Type B pancreatic cell (in vitro differentiated cells): ENCODE measurements at places on chromosomes 3 and 15.

DNA sequence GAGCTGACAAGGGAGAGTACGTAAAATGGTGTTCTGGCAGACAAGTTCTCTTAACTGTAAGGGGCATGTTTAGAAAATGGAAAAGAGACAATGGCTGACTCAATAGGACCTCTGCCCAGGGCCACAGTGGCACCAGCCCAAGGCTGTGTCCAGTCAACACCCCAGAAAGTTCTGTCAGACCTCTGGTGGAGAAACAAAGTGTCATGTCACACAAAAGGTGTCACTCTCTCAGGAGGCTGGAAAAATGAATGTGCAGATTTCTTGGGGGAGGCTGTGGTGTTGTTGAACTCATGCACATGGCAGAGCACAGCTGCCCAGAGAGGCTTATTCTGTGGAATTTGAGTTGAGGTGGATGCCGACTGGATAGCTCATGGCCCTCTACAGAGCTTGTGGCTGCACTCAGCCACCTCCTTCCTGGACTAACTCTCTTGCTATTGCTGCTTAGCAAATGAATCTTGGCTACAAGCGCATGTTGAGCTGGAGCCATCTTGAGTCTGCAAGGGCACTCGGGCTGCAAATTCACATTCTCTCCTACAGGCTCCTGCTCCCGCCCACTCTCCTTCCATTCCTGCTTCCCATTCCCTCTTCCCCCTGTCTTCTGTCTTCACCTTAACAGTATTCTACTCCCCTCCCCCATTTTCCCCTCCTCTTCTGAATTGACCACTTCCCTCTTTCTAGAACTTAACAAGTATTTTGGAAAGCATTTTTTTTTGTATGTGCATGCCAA lies 55.8 kb upstream of the SLC7A14 start:
- H3K4me3 ChIP-seq = no peak overlapping the region
- no peak for DNase-seq
- no peaks in the 10 kb centered on the region for H3K27me3 ChIP-seq
- H3K27ac ChIP-seq = no peak overlapping the region
- H3K36me3 ChIP-seq = no peaks in the 10 kb centered on the region

- H3K4me3 ChIP-seq = no peak overlapping the region
- H3K4me1 ChIP-seq = peaks cover 7% of the 10 kb centered on the region
- DNase-seq = no peak
- H3K27me3 ChIP-seq = peaks cover 60% of the 10 kb centered on the region
Observed at GRCh38 chr3:22377421-22377820, 626.4 kb upstream of the ZNF385D start.

GRCh38 chr15:63997715-63998442 lies 48.4 kb downstream of the DAPK2 start:
- no peak for DNase-seq
- peaks cover 38% of the 10 kb centered on the region for H3K4me1 ChIP-seq
- peaks cover 10% of the 10 kb centered on the region for H3K27me3 ChIP-seq
- no peak overlapping the region for H3K4me3 ChIP-seq
- no peaks in the 10 kb centered on the region for H3K36me3 ChIP-seq
- no peak overlapping the region for H3K27ac ChIP-seq

GRCh38 chr3:162141272-162141791 lies 644.7 kb downstream of the OTOL1 start:
- no peaks in the 10 kb centered on the region for H3K4me1 ChIP-seq
- H3K36me3 ChIP-seq = no peaks in the 10 kb centered on the region
- no peak overlapping the region for H3K27ac ChIP-seq

- DNase-seq = no peak
- H3K4me3 ChIP-seq = no peak overlapping the region
- peak overlapping the region; percentile 90 for H3K27ac ChIP-seq
- H3K4me1 ChIP-seq = peaks cover 15% of the 10 kb centered on the region
- peaks cover 27% of the 10 kb centered on the region for H3K27me3 ChIP-seq
- peaks cover 6% of the 10 kb centered on the region for H3K36me3 ChIP-seq
Observed at GRCh38 chr3:100526613-100527346, 34.4 kb downstream of the TMEM45A start.

DNA sequence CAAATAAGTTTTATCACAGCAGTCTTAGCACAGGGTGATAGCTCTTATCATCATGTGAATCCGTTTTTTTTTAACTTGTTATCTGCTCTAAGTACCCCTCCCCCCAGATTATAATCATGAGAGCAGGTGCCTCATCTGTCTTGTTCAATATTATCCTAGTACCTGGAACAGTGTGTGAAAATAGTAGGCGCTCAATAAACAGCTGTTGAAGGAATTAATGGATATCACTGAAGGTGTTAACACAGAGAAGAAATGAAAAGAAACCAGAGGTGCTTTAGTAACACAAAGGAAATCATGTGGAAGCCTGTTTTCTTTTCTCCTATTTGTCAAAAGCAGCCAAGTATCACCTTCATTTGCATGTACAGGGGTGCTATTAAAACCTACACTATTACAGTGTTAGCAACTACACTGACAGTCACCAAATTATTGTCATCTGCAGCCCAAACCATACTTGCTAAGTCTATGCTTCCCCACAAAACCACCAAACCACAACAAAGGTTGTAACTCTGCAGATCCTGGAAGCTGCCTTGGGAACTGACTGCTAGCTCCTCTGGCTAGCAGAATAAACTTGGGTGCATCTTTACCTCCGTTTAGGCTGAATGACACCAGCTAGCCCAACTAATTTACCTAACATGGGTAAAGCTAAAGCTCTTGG lies 2.9 kb downstream of the XPC start:
- H3K27ac ChIP-seq = no peak overlapping the region
- DNase-seq = no peak
- no peaks in the 10 kb centered on the region for H3K27me3 ChIP-seq
- peaks cover 43% of the 10 kb centered on the region for H3K4me1 ChIP-seq
- H3K36me3 ChIP-seq = peaks cover 28% of the 10 kb centered on the region

- no peak overlapping the region for H3K4me3 ChIP-seq
- H3K4me1 ChIP-seq = peaks cover 6% of the 10 kb centered on the region
Observed at GRCh38 chr3:41092844-41093243, 106.5 kb upstream of the CTNNB1 start.

- no peak overlapping the region for H3K4me3 ChIP-seq
- H3K27ac ChIP-seq = no peak overlapping the region
- H3K4me1 ChIP-seq = no peaks in the 10 kb centered on the region
- H3K36me3 ChIP-seq = no peaks in the 10 kb centered on the region
- no peaks in the 10 kb centered on the region for H3K27me3 ChIP-seq
Observed at GRCh38 chr3:29072611-29073010, 208.3 kb upstream of the RBMS3 start.

GRCh38 chr3:194756460-194756779 lies 70.7 kb downstream of the FAM43A start:
- H3K36me3 ChIP-seq = no peaks in the 10 kb centered on the region
- H3K27me3 ChIP-seq = peaks cover 17% of the 10 kb centered on the region
- H3K4me1 ChIP-seq = peaks cover 12% of the 10 kb centered on the region
- no peak overlapping the region for H3K27ac ChIP-seq
- no peak for DNase-seq

- no peak overlapping the region for H3K27ac ChIP-seq
- DNase-seq = no peak
- H3K4me1 ChIP-seq = peaks cover 5% of the 10 kb centered on the region
- no peaks in the 10 kb centered on the region for H3K36me3 ChIP-seq
Observed at GRCh38 chr3:33791477-33792166, 6.8 kb upstream of the PDCD6IP start.

DNA sequence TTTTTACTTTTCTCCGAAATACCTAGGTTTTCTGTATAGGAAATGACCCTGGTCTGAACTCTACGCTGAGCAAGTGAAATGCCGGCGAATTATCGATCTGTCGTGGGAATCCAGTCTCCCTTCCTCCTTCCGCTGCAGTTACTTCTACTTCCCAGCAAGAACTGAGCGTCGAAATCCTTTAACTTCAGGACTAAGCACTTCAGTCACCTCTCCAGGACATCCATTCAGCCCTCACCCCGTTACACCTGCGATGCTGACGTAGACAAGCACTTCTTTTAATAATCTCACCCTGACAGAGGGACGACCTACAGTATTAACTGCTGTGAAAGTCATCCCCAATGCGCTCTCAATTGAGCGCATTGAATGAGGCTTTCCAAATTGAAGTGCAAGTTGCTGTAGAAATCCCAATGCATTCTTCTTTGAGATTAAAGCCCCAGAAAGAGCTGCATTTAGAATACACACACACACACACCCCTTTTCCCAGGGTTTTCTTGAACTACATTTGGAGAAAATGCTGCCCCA lies 1.3 kb downstream of the TOP2B start:
- no peaks in the 10 kb centered on the region for H3K27me3 ChIP-seq
- H3K27ac ChIP-seq = peak overlapping the region; percentile 97
- H3K36me3 ChIP-seq = peaks cover 8% of the 10 kb centered on the region
- H3K4me1 ChIP-seq = peaks cover 46% of the 10 kb centered on the region
- DNase-seq = no peak
- H3K4me3 ChIP-seq = peak overlapping the region; percentile 97

DNA sequence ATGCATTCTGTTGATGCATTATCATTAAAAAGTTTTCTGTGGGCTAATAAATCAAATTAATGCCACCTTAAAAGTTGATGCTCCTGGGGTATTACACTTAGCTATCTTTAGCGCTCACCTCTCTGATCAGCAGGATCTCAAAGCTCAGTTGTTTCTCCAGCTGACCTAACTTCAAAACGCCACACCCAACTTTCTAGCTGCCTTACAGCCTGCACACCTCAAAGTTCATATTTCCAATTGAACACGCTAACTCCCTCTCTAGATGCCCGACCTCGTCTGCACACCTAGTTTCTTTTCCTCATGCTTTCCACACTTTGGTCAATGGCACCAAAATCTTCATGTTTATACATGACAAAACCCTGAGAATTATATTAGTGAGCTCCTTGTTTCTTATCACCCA lies 98.2 kb upstream of the AGTR1 start:
- DNase-seq = no peak
- H3K36me3 ChIP-seq = no peaks in the 10 kb centered on the region
- no peaks in the 10 kb centered on the region for H3K27me3 ChIP-seq
- H3K27ac ChIP-seq = no peak overlapping the region

GRCh38 chr15:62591842-62592838 lies 427.1 kb upstream of the C2CD4B start:
- peaks cover 22% of the 10 kb centered on the region for H3K4me1 ChIP-seq
- no peak for DNase-seq
- no peaks in the 10 kb centered on the region for H3K27me3 ChIP-seq
- H3K36me3 ChIP-seq = peaks cover 18% of the 10 kb centered on the region

DNA sequence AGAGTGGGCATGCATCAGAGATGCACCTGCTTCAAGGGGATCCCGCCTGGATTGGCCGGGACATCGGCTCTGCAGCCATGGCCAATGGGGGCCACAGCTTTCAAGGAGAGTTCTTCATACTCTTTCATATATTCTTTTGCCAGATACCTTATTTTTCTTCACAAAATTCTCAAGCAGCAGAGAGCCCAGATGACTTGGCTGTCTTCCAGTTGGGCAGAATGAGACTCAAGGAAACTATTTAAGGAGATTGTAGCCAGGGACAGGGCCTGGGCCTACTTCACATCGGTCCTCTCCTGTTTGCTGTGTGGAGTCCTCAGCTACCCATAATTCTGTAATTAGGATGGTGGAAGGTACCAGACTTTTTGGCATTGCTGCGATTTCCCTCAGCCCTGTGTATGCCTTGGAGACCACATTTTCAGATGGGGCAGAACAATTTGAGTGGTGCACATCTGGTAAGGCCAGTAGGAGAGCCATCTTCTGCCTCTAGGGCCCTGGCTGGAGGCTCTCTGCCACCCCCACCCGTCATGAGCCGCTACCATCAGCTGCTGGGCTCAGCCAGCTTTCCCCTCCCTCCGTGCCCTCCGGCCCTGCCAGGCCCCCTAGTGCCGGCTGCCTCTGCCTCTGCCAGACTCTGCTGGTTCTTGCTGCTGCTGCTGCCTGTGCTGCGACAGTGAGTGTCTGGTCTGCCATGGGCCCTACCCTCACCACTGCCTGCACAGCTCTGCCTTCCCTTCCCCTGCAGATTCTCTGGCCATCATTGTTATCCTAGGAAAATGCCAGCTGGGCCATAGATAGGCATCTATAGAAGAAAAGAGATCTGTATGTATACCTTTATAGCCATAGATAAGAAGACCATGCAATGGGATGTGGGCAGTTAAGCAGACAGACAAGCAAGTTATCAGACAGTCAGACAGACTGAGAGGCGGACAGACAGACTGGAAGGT lies 6.7 kb downstream of the PLIN1 start:
- no peaks in the 10 kb centered on the region for H3K36me3 ChIP-seq
- no peak for DNase-seq
- H3K27me3 ChIP-seq = peaks cover 13% of the 10 kb centered on the region
- H3K27ac ChIP-seq = no peak overlapping the region

- peaks cover 10% of the 10 kb centered on the region for H3K27me3 ChIP-seq
- H3K27ac ChIP-seq = no peak overlapping the region
- DNase-seq = no peak
- H3K4me1 ChIP-seq = no peaks in the 10 kb centered on the region
- no peaks in the 10 kb centered on the region for H3K36me3 ChIP-seq
Observed at GRCh38 chr15:61336026-61336638, 107.0 kb upstream of the RORA start.

DNA sequence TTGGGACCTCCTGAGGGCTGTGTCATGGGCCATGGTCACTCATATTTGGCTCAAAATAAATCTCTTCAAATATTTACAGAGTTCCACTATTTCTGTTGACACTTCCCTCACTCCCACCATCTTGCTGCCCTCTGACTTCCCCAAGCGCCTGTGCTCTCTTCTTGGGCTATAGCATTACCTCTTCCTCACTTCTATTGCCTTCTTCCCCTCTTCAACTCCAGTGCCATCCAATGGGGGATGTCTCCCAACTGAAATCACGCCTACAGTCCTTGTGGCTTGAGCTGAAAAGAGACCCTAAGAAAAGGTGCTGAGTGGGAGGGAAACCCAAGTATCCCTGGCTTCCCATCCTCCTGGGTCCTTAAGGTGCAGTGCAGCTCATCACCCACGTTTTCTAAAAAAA lies 21.8 kb downstream of the UMPS start:
- H3K36me3 ChIP-seq = peaks cover 9% of the 10 kb centered on the region
- H3K4me1 ChIP-seq = no peaks in the 10 kb centered on the region
- peaks cover 6% of the 10 kb centered on the region for H3K27me3 ChIP-seq
- no peak for DNase-seq
- no peak overlapping the region for H3K4me3 ChIP-seq
- peak overlapping the region; percentile 37 for H3K27ac ChIP-seq

GRCh38 chr3:133296981-133297380 lies 102.9 kb upstream of the BFSP2 start:
- H3K27me3 ChIP-seq = no peaks in the 10 kb centered on the region
- H3K27ac ChIP-seq = no peak overlapping the region
- no peak for DNase-seq
- no peak overlapping the region for H3K4me3 ChIP-seq

DNA sequence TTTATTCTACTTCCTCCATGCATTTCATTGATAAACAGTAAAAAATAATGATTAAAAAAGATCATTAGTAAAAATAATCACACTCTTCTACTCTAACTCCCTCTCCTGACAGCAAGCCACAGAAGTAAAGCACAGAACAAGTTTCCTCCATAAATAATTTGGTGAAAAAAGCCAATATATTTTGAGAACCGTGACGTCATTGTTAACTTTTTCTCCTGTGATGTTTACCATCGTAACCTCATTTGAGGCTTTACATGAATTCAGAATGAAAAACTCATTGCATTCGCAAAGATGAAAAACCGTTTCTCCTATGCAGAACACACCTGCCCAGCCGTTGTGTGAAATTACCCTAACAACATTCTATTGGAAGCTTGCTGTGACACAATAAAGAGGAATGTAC lies 120.7 kb downstream of the NSUN3 start:
- no peaks in the 10 kb centered on the region for H3K36me3 ChIP-seq
- peaks cover 11% of the 10 kb centered on the region for H3K4me1 ChIP-seq
- no peak overlapping the region for H3K4me3 ChIP-seq
- H3K27me3 ChIP-seq = no peaks in the 10 kb centered on the region
- DNase-seq = no peak
